ENCODE measurements at places on chromosomes 5 and 9.

DNA sequence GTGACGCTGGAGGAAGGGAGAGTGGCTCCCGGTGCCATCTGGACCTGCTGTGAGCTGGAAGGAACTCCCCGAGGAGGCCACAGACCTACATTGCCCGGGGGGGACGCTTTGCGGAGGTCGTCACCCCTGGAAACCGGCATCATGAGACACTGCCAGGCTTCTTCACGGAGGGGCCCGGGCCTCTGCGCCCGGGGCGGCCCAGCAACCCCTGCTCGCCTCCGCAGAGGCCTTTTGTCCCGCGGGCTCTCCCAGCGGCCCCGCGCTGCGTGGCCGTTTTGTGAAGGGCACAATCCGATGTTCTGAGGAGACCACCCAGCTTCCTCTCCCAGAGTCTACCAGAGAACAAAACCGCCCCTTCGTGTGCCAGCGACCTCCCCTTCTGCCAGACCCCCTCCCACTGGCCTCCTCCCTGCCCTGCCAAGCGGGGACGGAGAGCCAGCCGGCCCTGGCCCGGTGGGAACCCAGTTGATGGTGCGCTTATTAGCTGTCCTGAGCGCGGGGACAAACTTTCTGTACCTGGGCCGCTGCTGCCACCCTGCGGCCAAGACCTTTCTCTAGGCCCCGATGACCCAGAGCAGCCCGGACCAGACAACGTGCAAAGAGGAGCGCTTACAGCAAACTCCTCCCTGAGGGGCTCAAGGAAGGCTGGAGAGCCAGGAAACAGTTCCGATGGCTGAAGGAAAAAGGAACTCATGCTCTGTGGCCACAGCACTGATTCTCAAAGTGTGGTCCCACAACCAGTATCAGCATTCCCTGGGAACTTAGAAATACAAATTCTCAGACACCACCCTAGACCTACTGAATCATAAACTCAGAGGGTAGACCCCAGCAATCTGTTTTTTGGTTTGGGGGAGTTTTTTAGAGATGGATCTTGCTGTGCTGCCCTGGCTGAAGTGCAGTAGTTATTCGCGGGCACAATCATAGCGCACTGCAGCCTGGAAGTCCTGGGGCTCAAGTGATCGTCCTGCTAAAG lies 86.7 kb downstream of the SLC1A3 start:
- DNase-seq: peak; percentile 50

- no peak for DNase-seq
Measured at GRCh38 chr9:132942541-132943182, 1.8 kb downstream of the TSC1 start.

DNA sequence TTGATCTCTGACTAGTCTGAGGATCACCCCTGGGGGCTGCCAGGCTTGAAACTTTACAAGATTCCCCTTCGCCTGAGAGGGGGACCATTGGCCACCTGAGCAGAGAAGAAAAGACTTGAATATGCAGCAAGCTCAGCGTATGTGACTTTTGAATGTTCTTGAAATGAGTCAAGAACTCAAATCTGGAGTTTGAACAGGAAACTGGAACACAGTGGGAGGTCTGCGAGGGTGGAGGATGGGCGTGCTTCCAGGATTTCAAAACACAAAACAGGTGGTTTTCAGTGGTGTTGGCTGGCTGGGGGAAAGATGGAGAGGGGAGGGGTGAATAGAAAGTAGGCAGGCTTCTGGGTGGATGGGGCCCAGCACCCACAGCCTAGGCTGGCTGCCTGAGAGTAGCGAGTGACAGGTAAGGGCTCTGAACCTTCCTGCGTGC lies 40.6 kb downstream of the TMEM174 start:
- DNase-seq: peak; percentile 70

DNA sequence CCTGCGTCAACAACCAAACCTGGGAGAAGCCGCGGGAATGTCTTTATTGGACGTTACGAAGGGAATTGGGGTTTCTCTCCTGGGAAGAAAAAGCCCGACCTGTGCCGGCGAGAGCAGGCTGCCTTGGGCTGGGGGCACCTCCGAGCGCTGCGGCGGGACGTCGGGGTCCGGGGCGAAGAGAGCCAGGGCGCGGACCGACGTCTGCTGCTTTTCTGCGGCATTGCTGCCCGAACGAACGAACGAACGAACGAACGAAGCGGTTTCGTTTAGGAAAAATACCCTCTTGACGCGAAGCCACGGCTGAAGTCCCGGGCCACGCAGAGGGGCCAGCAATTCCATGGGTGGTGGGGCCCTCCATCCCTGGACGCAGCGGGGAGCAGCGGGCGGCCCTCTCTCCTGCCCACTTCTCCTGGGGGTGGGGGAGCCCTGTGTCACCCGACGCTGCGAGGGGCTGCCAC lies 4.8 kb upstream of the PITX1 start:
- no peak for DNase-seq

DNA sequence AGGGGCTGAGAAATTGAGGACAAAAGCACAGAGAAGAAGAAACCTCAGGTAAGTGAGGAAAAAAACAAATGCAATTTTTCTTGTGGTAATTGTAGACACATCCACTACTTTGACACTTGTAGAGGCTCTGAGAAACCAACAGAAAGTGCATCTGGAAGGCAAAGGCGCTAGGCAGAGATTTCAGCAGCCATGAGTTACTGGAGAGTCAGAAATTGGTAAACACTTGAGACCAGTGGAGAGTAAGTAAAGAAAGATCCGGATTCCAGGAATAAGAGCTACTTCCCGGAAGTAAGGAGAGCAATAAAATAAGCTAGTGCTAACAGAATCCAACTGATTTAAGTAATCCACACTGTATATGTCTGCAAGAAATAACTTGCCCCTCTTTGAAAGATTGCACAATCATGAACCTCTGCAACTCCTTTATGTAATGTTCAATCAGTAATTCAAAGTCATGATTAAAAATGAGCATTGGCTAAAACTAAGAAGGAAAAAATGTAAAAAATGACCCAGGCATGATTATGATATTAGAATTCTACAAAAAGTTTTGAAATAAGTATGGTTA lies 382.1 kb downstream of the CDH18 start:
- DNase-seq: no peak

GRCh38 chr9:128532581-128532980 lies 19.8 kb upstream of the SPTAN1 start:
- DNase-seq: no peak

- no peak for DNase-seq
Measured at GRCh38 chr5:157059093-157059539, at the start of gene HAVCR1. TSS of gene HAVCR1 (minus strand) at chr5:157059116. CDS start at chr5:157057943, 1,173 bp downstream.

GRCh38 chr5:67308988-67309688 lies 112.5 kb upstream of the CD180 start:
- no peak for DNase-seq

DNA sequence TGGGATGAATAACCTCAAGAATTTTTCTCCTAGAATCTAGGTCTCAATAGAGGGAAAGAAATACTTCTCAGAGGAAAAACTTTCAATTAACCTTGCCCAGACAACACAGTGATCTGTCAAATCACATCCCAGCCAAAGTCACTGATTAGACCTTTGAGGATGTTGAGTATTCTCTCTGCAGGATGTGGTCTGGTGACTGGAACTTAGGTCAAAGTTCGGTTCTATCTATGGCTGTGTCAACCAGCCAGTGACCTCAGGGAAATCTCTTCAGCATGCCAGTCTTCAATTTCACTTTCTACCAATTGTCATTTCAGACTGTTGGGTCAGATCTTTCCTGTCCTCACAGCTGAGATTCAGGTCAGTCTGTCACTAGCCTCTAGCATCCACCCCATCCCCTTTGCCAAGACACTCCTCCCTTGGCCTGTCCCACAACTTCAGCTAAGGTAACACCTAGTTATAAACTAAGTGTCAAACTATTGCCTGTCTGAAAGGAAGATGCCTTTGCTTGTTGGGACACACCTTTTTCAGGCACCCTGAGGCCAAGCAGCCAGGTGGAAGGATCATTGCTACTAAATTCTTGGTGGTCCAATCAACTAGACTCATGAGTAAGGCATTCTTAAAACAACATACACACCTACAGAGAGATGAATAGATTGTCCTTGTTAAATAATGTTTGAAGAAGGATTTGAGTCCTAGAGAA lies 156.3 kb upstream of the FST start:
- DNase-seq: peak; percentile 38

- DNase-seq: no peak
Measured at GRCh38 chr5:854217-854616, 3.4 kb upstream of the ZDHHC11 start.

DNA sequence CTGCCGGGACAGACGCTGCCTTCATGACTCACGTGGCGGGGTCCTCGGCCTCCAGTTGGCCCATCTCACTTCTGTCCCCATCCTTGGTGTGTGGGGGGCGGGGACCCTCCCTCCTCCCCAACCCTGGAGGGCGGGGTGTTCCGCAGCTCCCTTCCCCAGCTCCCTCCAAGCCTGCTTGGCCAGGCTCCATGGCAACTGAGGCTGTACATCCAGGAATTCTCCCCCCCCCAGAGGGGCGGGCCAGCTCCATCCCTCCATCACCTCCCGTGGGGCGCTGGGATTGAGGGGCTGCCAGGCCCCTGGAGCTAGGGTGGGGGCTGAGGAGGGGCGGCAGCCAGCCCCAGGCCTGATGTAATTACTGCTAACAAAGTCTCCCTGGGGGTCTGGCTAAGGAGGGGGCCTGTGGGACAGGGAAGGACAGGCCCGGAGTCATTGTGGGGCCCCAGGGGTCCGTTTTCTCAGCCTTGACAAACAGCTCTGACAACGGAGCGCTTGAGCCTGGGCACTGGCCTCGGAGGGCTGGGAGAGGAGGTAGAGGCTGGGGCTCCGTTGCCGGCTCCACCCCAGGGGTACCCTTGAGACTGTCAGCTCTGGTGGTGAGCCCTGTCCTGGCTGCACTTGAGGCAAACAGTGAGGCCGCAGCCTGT lies 8.0 kb downstream of the DIPK1B start:
- no peak for DNase-seq

DNA sequence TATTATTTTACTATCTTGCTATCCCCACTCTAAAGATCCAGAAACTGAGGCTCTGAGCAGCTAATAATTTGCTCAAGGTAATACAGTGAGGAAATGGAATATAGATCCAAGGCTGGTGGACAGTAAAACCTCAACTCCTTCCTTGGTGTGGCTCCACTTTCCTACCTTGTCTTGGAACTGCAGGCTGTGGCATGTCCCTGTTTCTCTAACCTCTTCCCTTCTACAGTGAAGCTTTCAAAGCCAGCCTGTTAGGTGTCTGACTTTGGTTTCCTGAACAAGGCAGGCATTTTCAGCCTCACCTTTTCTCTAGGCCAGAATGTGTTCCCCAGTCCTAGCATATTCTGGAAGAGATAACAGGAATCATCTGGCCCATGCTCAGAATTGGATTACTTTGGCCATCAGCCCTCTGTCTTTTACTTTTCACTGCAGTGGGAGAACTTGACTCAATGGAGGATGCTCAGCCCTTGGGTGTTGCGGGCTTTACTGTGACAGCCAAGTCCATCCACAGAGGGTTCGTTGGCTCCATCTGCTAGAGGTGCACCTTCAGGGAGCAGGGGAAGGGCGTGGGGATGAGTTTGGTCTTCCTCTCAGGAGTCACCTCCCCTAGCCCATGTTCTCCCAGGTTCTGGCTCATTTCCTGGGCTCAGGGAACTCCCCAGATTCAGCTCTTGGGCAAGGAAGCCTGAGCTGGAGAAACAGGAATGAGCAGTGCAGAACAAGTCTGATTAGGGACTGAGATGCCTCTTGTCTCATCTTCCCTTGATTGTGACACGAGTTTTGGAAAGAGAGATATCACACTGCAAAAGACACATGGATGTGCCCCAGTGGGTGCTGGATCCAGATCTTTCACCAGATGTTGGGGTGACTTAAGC lies 1.1 kb downstream of the NIPAL4 start:
- DNase-seq: no peak

GRCh38 chr9:33662871-33663270 lies 132.5 kb upstream of the PRSS3 start:
- DNase-seq: no peak

- DNase-seq: no peak
Measured at GRCh38 chr5:86970361-86970760, 297.3 kb upstream of the RASA1 start.

Measured in A172 (cell line).